ENCODE measurements at places on chromosomes 4 and X.

DNA sequence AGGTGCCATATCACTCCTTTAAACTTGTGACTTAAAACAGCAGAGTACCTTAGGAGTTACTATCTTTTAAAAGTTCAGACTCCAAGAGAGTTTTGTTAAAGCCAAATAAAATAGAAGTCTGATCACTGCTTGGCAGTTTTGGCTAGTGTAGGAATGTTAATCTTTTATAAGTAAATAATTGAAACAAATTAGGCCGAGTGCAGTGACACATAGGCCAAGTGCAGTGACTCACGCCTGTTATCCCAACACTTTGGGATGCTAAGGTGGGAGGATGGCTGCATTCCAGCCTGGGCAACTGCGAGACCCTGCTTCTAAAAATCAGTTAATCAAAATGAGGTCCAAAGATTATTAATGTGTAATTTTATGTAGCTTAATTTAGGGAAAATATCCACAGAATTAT lies 37.2 kb downstream of the WDR44 start:
- DNase-seq = no peak

DNA sequence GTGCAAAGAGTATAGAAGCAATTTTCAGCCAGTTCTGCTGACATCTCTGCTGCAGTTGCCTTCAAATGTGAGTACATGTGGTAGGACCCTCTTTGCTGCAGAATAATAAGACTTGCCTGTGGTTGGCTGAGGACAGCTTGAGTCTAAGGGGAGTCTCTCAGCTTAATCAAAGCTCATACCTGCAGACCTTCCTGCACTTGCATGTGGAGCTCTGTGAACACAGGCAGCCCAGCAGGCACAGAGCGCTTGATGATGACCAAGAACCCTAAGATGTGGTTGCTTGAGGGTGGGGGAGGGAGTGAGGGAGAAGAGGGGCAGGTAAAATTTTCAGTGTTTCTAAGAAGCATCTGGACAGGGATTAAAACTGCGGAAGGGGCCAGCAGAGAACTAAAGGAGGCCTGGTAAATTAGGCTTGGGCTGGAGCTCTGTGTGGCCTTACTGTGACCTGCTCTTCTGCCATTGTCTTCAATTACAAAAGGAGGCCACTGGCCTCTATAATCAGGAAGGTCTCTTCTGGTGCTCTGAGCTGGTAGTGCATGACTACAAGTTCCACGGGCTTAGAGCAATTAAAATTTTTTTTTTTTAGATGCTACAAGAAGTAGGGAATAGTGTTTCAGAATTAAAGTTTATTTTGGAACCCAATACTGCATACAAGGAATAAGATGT lies 59.9 kb upstream of the CHRNA9 start:
- no peak for DNase-seq

DNA sequence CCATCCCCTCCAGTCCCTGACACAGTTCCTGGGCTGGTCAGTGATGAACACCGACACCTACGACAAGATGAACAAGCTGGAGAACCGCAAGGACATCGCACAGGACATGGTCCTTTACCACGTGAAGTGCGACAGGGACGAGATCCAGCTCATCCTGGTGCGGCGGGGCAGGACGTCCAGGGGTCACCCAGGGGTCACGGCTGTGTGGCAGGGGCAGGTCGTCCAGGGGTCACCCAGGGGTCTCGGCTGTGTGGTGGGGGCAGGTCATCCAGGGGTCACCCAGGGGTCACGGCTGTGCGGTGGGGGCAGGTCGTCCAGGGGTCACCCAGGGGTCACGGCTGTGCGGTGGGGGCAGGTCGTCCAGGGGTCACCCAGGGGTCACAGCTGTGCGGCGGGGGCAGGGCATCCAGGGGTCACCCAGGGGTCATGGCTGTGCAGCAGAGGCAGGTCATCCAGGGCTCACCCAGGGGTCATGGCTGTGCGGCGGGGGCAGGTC lies 16.7 kb downstream of the ATP5ME start:
- no peak for DNase-seq

DNA sequence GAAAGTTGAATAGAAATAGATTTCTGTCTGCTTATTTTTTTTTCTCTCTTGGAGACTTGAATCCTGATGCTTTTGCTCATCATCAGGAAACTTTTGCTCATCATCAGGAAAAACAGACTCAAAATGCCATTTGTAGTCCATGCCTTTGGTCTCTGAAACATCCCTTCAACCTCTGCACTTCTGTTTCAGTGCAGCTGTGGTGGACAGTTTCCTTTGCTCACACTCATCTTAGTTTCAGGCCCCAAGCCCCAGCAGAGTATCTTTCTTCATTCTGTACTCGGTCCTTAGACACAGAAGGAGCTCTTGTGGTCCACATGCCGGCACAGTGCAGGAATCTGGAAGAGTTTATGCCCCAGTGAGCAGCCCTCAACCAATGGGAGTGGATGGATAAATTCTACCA lies 337.9 kb downstream of the PPP3CA start:
- no peak for DNase-seq

GRCh38 chrX:49756692-49757091 lies 60.9 kb upstream of the PAGE1 start:
- DNase-seq = no peak

DNA sequence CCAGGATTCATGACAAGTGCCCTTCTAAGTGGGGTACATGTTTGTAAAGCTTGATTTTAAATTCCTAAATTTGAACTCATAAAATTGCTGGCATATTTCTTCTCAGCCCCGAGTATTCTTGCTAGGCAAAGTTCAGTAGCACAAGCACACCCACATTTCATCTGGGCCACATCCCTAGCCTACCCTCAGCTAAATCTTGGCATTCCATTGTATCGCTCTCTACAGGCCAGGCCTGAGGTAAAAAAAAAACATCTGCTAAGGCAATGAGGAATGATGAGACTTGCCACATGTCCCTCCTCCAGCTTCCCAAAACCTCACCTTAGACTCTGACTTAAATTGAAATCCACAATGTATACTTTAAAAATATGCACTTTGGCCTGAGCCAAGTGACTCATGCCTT lies 51.4 kb upstream of the VCX3B start:
- no peak for DNase-seq

- DNase-seq = no peak
Observed at GRCh38 chr4:11746734-11747133, 318.0 kb upstream of the HS3ST1 start.

DNA sequence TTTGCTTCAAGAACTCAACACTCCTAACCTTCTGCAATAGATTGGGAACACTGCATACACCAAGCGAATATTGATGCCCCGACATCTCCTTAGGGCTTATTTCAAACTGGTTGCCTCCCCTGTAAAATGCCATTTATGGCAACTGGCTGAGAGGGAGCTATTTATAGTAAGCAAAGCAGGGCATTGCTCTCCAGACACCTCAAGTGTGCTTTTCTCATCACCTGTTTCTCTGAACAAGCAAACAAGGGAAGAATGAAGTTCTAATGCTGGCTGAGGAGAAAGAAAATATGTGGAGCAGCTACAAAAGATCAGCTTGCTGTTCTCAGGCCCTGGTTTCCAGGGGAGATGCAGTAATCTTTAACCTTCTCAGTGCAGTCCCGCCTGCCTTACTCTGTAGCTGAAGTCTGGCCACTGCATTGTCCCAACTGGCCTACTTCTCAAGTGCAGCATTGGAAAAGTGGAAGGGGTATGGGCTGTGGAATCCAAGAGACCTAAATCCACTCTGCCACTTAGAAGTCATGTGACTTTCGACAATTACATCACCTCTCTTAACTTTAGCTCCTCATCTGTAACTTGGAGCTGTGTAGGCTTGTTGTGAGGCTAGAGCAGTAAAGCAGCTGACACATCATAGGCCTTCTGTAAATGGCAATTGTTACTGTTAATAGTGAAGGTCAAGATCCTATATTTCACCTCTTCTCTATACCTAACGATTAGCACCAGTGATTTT lies 47.9 kb upstream of the FGF13 start:
- no peak for DNase-seq

GRCh38 chr4:102599455-102599854 lies 98.3 kb downstream of the NFKB1 start:
- no peak for DNase-seq

DNA sequence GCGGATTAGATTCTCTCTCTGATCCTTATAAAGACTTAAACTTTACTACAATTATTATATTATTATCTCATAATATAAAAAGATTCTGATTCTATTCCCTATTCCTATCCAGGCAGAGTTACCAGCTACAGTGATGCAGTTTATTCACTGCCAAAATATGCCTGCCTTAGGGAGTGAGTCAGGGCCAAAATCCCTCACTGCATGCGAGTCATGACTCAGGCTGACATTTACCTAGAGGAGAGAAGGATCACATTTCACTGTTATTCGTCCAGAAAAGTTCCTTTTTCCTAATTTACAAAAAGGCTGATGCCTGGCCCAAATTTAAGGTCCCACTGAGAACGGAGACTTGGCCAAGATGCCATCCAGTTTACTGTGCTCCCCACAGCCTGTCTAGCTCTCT lies 168.5 kb upstream of the LDB2 start:
- DNase-seq = no peak

DNA sequence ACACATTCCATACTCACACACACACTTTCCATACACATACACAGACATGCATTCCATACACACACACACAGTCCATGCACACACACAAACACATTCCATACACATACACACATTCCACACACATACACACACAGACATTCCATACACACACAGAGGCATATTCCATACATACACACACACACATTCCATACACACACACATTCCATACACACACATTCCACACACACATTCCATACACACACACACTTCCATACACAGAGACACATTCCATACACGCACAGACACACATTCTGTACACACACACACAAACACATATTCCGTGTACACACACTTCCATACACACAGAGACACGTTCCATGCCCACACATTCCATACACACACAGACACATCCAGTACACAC lies 14.8 kb downstream of the LINC00632 start:
- DNase-seq = no peak

All from NCI-H1092 treated with DMSO at 0.1 percent for 48 hours (cell line).